ENCODE measurements at places on chromosomes 5 and 9.

- no peak for DNase-seq
Measured at GRCh38 chr9:79570448-79571308, 1.1 kb upstream of the TLE4 start.

- no peak for DNase-seq
Measured at GRCh38 chr5:155532621-155533311, 519.2 kb downstream of the KIF4B start.

GRCh38 chr9:117403403-117403811, 11.4 kb downstream of the ASTN2 start:
- DNase-seq: no peak

GRCh38 chr5:142307146-142307890, 17.5 kb downstream of the SPRY4 start:
- no peak for DNase-seq

- no peak for DNase-seq
Measured at GRCh38 chr5:16994565-16994964, 58.5 kb upstream of the MYO10 start.

DNA sequence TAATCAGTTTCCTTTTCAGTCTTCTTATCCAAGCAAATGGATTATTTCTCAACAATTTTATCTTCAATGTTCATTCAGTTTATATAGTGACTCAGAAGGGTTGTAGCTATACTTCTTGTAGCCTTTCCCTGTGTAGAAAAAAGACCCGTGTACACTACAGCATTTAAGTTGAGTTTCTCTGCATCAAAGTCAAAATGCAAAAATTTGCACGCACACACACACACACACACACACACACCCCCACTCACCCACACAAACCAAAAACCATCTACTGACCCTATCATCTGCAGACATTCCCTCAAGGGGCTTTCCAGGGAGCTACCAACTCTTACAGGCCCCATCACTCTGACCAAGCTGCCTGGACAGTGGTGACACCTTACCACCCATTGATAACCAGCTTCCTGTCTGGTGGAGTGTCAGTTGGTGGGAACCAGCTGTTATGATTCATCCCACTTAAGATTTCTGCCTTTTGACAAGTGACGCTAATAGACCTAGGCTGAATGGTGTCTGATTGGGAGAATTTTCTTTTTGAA, 12.2 kb upstream of the ELL2 start:
- no peak for DNase-seq

GRCh38 chr9:23537192-23538066, 288.6 kb downstream of the ELAVL2 start:
- DNase-seq: no peak

DNA sequence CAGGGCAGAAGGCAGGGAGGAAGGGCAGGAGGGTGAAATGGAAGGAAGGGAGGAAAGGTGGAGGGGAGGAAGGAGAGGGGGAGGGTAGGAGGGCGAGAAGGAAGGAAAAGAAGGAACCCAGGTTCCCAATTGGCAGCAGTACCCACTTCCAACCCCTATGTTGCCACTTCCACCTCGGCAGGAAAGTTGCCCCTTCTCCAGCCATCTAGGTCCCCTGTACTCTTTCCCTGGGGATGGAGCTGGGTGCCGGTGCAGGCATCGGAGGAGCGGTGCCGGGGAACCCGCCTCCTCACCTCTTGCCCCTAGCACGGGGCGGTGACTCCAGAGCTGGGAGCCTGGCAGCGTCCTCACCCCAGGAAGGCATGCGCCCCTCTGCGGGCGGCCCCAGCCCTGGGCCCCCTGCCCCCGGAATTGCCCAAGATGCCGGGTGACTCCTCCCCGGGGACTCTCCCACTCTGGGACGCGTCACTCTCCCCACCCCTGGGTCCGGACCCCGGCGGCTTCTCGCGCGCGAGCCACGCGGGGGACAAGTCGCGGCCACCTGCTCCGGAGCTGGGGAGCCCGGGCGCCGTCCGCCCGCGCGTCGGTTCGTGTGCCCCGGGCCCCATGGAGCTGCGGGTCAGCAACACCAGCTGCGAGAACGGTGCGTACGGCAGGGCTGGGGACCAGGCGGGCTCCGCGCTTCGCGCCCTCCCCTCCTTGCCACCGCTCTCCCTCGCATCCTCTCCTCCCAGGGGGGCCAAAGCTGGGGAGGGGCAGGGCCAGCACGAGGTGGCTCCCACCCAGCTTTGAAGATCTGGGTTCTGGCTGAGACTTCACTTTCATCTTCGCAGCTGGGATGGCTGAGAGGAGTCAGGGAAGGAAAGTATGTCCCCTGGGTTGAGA, at the start of gene NIPAL4:
Gene NIPAL4, plus strand, starts transcription at position 499 of the 885 bp plus-strand sequence. Its CDS starts 108 bp downstream, at position 607.
- DNase-seq: no peak

GRCh38 chr5:141250576-141250975, 5.4 kb downstream of the PCDHB15 start:
- DNase-seq: no peak

DNA sequence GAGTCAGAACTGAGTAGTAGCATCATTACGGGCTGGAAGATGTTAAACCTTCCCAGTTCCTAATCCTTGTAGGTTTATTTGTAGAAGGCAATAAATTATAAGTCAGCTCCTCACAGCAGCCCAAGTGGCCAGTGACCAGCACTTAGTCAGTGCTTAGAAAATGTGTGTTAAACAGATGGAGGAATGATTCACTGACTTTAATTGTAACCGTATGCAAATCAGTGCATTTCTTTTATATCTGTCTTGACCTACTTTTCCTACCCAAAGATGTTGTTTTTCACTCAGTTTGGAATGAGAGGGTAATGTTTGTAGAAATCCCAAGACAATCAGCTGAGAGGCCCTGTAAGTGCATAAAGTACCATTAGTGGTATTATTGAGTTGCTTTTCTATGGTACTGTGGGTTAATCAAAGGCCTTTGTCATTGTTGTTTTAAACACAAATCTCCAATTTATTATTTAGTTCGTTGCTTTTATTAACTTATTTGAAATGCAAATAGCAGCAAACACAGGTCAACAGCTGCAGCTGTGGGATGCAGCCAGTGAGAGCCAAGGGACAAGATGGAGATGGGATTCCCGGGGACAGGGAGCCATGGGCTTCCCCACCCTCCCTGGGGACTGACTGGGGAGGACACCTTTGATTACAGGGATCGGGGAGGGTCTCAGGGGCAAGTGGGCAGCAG, 49.8 kb downstream of the MAP1B start:
- no peak for DNase-seq

- DNase-seq: no peak
Measured at GRCh38 chr9:137281345-137282116, 4.0 kb downstream of the TOR4A start.

DNA sequence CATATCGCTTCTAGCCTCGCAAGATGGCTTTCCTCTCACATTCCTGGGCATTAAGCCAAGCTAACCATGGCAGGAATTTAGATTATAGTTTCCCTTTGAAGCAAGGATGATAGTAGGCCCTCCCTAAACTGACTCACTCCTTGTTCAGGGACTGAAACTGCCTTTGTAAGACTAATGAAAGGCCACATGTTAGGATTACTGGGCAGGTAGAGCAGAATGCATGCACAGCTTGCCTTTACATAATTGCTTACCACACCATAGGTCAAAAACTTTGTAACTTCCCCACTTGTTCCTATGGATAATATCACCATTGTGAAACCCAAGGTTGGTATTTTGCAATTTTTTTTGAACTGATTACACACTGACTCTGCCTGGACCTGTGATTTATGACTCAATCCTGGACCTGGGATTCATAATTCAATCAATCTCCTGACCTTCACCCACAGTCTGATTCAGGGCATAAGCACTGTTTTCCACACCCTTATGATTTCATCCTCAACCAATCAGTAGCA, 41.0 kb upstream of the PRDM9 start:
- no peak for DNase-seq

GRCh38 chr9:130426883-130427282, 17.9 kb upstream of the ASS1 start:
- no peak for DNase-seq

DNA sequence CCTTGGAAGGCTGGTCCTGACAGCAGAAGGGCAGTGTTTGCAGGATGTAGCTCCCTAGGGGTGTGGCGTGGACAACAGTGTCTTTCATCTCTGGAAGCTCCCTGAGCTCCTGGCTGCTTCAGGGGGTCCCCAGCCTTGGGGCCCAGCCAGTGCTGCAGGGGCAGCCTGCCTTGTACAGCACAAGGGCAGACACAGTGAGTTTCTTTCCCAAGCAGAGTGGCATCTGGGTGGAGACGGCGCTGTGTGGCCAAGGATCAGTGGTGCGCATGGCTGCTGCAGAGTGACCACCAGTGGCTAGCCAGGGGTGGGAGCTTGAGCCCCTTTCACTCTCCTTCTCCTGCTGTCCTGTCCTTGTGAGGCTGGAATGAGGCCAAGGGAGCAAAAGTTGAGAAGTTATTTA, 7.6 kb upstream of the IRX4 start:
- no peak for DNase-seq

GRCh38 chr5:18119156-18119785, 485.0 kb downstream of the TAF11L14 start:
- DNase-seq: no peak

DNA sequence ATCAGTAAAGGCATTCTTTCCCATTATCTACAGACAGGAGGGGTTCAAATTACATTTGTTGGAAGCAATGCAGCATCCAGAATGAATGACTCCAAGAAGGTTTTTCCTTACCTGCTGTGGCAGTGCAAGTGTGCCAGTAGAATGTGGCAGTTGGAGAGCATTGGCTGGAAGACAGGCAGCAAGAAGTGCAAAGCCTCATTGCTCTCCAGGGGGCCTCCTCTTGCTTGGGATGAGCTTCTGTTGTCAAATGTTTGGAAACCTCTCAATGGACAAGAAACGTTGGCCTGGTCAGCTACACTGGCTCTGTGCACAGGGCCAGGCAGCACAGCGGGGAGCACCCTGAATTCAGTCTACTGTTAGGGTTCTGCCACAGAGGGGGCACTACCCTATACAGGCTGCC, 226.6 kb downstream of the ADCY2 start:
- DNase-seq: no peak

DNA sequence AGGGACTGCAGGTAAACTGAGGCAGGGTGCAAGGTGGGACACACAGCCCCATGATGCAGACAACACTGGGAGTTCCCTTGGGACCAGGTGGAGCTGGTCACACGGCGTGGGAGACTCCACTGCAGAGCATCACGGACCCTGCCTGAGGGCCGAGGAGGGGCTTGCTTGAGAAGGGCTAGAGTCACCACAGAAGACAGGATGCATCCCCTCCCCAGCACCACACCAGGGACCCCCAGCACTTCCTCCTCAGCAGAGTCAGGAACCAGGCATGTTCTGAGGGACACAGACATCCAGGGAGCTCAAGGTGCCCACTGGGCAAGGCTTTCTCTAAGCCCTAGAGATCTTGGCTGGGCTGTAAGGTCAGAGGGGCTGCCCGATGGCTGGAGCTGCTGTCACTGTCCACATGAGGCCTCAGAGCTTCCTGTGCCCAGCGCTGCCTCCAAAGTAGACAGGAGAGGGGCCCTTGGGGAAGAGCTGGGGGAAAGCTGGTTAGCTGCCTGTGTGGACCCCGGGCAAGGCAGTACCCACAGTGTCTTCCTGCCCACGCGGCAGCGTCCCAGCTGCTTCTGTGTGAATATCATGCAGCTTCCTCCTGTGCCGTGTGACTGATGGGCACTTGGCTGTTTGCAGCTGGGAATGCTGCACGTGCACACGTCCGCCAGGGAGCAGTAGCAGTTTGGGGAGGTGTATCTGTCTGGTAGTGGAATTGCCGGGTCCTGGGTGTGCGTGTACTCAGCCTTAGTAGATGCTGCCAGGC, 176.6 kb downstream of the CACNA1B start:
- DNase-seq: no peak

GRCh38 chr5:114581136-114581535, 219.3 kb downstream of the KCNN2 start:
- no peak for DNase-seq

DNA sequence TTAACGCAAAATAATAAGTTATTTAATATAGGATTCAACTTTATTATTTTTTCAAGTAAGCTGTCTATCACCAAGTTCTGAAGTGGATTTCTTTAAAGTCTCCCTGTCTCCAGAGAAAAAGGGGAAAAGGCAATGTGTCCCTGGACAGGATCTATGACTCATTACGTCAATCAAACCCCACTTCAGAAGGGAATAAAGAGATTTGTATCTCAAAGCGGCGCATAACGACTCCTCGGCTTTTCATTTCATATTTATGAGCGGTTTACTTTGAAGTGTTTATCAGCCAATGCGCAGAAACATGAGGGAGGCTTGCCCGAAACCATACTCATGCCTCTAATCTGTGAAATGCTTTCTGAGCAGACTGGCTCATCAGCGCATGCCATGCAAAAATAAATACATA, 938.6 kb upstream of the WWC1 start:
- DNase-seq: no peak
